Cerebellar nuclear complex (tissue), 1 donor: ENCODE measurements at places on chromosomes 6 and 20.

GRCh38 chr6:157747370-157747769, 75.7 kb upstream of the SNX9 start:
- DNase-seq = no peak

DNA sequence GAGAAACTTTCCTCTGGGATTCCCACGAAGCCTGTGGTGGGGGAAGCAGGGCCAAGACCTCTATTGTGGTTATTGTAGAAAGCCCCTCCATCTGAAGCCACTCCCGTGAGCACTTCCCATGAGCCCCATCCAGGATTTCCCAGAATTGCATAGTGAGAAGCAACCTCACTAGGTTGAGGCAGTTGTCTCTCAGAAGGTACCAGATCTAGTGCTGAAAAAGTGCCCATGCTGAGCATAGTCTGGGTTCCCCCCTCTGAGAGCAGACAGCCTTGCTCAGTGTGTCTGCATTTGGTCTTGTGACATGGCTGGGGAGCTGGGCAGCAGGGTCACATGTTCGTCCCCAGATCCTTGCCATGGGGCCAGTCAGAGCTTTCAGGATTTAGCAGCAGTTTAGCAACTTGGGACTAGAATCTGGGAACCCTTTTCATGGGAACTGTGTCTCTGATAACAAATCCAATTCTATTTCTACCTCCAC, 38.6 kb downstream of the SLC9A8 start:
- no peak for DNase-seq

- no peak for DNase-seq
These were observed 13.9 kb downstream of the NT5E start for GRCh38 chr6:85463621-85464259.

- no peak for DNase-seq
These were observed 40.3 kb upstream of the SPTLC3 start for GRCh38 chr20:12968472-12968871.

DNA sequence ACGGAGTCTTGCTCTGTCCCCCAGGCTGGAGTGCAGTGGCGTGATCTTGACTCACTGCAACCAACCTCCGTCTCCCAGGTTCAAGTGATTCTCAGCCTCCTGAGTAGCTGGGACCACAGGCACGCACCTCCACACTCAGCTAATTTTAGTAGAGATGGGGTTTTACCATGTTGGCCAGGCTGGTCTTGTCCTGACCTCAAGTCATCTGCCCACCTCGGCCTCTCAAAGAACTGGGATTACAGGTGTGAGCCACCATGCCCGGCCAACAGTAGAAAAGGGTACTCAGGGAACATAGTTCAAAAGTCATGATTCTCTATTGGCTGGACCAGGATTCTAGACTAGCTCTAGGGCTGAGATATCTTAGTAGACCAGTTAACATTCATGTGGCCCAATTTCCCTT, 5.6 kb downstream of the CSNK2A1 start:
- DNase-seq = no peak

- no peak for DNase-seq
These were observed 6.4 kb upstream of the FANCE start for GRCh38 chr6:35445691-35446090.
